CD4-positive, alpha-beta T cell treated with Interleukin-21 for 1 hour (primary cell): ENCODE measurements at places on chromosomes 3 and 15.

DNA sequence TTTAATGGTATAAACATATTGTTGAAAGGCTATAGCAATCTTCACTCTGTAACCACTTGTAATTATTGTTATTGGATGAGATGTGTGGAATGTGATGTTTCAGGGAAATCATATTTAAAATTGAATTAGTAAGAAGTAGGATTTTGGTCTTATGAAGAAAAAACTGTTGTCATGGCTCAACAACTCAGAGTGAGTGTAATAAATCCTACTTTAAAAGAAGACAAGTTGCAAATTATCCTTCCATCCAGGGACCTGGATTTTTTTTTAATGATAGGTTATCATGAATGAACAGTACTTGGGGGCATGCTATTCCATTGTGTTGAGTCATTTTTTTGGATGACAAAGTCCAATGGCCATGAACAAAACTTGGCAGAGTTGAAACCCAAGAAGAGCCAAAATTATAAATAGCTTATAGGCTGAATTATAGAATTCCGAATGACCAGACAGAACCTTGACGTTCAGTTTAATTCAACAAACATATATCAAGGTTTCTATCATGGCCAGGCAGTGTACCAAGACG lies 625.5 kb upstream of the ZNF717 start:
- DNase-seq, result no peak

DNA sequence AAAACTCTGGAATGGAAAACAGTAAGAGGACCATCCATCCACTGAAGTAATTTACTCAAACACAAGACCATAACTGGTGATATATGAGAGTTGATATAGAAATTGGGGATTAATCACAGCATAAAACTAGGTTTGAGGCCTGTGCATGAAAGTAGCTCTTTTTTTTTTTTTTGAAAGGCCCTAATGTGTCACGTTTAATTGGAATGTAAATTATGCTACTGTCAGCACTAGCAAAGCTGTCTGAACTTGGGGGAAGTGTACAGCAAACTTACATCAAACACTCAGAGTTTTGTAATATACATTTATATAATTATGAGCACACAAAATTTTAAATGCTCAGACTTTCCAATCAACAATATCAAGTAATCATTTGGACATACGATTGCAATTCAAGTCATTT lies 154.1 kb downstream of the GREM1 start:
- DNase-seq, result no peak

GRCh38 chr3:52055537-52056351 lies 627 bp downstream of the DUSP7 start:
- peak; percentile 40 for DNase-seq

DNA sequence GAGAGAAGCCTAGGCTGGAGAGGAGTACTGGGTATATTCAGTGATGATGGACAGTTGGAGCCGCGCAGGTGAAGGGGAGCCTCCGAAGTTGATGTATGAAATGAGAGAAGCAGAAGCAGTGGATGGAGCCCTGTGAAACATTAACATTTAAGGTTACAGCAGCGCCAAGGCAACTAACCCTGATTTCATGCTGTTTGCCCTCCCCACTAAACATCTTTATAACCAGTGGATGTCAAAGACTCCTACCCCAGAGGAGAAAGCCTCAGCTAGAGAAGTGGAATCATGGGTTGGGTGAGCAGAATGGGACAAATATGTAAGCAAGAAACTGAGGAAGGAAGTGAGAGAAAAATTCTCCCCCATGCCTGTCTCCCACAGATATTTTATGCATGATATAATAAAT lies 92.0 kb upstream of the NMNAT3 start:
- no peak for DNase-seq

GRCh38 chr3:48112813-48113212 lies 75.4 kb downstream of the CDC25A start:
- no peak for DNase-seq

DNA sequence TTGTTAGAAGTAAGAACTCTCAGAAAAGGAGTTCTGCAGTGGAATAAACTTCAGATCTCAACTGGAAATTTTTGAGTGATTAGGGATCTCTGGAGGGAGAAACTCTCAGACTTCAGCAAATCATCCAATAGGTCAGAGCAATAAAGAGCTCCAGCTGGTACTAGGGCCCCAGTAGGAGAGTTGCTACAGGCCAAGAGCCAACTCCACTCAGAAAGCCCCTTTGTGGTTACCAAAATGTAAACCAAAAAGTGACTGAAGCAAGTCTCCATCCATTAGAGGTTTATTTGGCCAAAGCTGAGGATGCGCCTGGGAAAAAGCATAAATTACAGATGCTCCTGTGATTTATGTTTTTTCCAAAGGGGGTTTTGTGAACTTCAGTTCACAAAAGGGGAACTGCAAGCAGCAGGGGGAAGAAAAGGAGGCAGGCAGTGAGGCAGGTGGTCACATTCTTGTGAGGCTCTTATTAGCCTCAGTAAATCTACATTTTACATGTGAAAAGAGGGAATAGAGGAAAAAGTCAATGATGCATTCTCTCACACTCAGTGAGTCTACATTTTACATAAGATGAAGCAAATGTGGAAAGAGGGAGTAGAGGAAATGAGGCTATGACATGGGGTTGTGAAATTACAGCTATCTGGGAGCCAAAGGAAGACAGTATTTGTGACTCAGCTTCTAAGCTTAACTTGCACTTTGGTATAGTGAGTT lies 92.4 kb upstream of the DAZL start:
- no peak for DNase-seq
